Activated CD8-positive, alpha-beta memory T cell treated with anti-CD3 and anti-CD28 coated beads for 48 hours (primary cell): ENCODE measurements at places on chromosomes 12 and 14.

DNA sequence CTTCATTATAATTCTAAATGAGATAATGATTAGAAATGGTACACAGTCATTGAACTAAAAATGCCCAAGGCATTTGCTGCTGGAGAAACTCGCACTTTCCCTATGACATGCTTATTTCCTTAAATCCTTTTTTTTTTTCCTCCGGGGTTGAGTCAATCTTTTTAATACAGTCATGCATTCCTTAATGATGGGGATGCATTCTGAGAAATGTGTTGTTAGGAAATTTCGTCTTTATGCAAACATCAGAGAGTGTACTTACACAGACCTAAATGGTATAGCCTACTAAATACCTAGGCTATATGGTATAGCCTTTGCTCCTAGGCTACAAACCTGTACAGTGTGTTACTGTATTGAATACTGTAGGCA is 29.8 kb upstream of the DACT1 start:
- DNase-seq: no peak

- no peak for DNase-seq
These were observed 3.5 kb downstream of the VWF start for GRCh38 chr12:6120796-6121473.

DNA sequence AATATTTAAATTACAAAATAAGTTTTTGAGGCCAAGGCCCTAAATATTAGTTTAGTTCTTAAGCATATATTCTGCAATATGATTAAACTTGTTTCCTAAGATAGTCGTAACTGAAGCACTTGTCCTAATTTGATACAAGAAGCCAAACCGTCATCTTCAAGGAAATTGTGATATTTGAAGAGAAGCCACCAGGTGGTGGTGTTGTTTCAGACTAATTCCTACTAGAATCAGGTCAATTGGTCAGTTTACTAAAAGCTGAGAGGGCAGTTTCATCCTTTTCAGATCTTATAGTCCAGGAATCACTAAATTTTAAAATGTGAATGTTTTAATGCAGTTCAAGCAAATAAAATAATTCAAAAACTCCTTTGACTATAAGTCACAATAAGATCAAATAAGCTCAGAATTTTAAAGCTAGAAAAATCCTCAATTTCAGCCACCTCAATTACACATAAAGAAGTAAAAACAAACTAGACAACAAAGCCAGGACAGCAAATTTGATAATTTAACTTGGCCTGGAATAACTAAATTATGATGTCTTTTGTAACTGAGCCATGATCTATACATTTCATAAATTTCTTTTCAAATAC is 7.1 kb upstream of the ARL1 start:
- no peak for DNase-seq

- DNase-seq: no peak
These were observed 30.4 kb downstream of the FRS2 start for GRCh38 chr12:69500631-69501030.

- no peak for DNase-seq
These were observed 357.1 kb upstream of the MGAT4C start for GRCh38 chr12:86613311-86613710.

GRCh38 chr14:99025418-99025817 is 246.6 kb downstream of the BCL11B start:
- no peak for DNase-seq

DNA sequence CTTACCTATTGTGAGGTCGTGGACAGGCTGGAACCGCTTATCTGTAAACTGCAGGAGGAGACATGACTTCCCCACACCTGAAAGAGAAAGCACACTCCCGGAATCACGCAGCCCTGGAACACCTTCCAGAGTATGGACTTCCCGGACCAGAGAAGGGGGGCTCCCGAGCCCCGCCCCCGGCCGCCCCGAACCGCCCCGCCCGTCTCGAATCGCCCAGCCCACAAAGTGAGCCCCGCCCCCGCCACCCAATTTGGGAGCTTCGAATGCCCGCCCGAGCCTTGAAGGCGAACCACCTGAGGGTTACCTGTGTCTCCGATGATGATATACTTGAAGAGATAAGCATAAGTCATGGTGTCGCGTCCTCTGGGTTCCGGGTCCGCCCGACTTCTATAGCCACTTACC is 235 bp downstream of the RAB2B start:
- DNase-seq: peak; percentile 63

- DNase-seq: no peak
These were observed 754 bp downstream of the ZNF605 start for GRCh38 chr12:132955094-132956010.

GRCh38 chr14:105878554-105878953 is 352.2 kb downstream of the TMEM121 start:
- DNase-seq: no peak

- DNase-seq: no peak
These were observed 58.6 kb downstream of the R3HDM2 start for GRCh38 chr12:57372233-57372632.

- DNase-seq: no peak
These were observed 315.5 kb downstream of the SNAPC1 start for GRCh38 chr14:62077676-62078261.
